ENCODE measurements at places on chromosomes 4 and X. TPM values are rescaled to one million over a fixed set of nuclear protein-coding genes. Genes with fewer than 3 reads are reported as not detected.

TRAM1L1 gene
- total RNA-seq, result 0.09 TPM

GRCh38 chr4:181959121-181959520, 284.1 kb upstream of the TENM3 start:
- no peak for DNase-seq

- no peak for DNase-seq
These were observed 989.7 kb downstream of the CCSER1 start for GRCh38 chr4:91116861-91117260.

DNA sequence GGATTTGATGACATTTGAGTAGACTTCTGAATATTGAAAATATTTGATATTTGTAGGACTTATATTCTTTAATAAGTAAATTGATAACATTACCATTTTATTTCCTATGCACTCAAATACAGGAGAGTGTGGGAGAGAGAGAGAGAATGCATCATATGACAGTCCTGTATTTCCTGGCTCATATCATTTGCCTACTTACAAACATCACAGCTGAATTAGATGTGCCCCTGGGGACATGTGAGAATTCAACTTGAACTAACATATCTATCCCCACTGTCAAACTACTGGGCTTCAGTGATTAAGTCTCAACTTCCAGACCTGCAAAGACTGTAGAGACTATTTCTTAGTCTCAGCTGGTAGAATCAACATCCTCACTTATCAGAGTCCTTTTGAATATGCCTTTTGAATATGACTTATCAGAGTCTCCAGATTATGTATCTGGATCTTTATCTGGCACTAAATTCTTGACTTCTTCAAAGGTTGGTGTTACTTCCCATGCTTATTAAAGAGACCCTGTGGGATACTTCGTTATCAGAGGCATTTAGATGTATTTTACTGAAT, 75.5 kb downstream of the PABPC4L start:
- DNase-seq, result no peak

- DNase-seq, result no peak
These were observed 1930.8 kb downstream of the C4orf33 start for GRCh38 chr4:131026771-131027170.
